ENCODE measurements at places on chromosomes 7 and 10.

DNA sequence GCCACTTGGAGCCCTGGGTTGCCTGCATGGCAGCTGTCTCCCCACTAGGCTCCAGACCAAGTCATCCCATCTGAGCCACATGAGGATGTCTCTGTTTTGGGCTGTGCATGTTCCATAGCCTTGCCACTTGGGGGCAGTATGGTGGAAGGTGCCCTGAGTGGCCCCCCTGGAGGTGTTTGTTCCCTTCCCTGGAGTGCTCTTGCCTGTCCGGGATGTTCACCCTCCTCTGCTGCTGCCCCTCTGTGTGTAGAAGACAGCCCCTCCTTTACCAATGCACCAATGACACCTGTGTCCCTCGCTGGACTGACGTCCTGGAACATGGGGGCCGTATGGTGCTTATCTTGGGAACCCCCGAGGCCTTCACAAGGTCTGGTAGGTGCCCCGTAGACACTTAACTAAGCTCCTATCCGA, 100.2 kb downstream of the ACTR3B start:
- no peak for DNase-seq

- DNase-seq = no peak
These were observed 51.0 kb downstream of the TCF7L2 start for GRCh38 chr10:113000876-113001598.

GRCh38 chr7:53768186-53768585, 732.8 kb downstream of the POM121L12 start:
- DNase-seq = no peak

DNA sequence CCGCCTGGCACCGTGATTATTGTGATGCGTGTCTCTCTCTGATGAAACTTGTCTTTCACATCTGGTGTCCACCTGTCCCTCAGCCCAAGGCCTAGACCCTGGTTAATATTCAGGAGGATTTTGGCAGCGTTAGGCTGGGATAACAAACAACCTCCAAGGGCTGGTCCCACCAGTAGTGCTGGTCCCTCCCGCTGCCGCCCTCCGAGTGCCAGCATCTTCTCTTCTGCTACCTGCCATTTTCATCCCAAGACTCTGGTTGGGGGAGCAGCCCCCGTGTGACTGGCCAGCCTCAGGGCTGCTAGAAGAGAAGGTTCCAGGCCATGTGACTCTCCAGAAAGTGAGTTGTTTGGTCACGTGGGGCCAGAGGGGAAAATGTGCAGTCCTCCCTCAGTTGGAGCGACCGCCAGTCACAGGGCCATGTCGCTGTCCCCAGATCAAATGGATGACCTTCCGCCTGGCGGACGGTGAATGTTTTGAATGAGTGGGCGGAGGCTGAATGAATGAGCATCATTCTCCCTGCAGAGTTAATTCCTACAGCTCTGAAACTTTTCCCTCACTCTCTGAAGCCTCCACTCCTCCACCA, 479.9 kb upstream of the FOXK1 start:
- DNase-seq = no peak

- DNase-seq = no peak
These were observed 100.0 kb downstream of the RELN start for GRCh38 chr7:103889451-103889850.
